ENCODE measurements at places on chromosomes 13 and 19.

DNA sequence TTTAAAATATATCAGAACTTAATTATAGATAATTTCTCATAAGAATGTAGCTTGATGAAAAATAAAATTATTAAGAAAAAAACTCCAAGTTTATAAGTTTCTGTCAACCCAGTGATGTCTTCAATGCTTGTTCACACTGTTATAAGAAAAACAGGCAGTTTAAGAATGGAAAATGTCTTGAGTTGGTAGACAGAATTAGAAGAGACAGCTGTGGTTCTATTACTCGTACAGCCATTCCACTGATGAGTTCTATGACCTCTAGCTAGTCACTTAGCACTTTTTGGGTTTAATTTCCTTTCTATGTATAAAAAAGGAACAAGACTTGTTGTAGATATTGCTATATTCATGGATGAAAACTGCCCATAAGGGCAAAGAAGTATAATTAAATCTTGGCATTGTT, 1013.1 kb upstream of the ATXN8OS start:
- no peak for DNase-seq

- no peak for DNase-seq
Measured at GRCh38 chr13:94343243-94343585, 136.3 kb downstream of the DCT start.

GRCh38 chr19:15101479-15102082, 5.6 kb upstream of the SYDE1 start:
- no peak for DNase-seq

DNA sequence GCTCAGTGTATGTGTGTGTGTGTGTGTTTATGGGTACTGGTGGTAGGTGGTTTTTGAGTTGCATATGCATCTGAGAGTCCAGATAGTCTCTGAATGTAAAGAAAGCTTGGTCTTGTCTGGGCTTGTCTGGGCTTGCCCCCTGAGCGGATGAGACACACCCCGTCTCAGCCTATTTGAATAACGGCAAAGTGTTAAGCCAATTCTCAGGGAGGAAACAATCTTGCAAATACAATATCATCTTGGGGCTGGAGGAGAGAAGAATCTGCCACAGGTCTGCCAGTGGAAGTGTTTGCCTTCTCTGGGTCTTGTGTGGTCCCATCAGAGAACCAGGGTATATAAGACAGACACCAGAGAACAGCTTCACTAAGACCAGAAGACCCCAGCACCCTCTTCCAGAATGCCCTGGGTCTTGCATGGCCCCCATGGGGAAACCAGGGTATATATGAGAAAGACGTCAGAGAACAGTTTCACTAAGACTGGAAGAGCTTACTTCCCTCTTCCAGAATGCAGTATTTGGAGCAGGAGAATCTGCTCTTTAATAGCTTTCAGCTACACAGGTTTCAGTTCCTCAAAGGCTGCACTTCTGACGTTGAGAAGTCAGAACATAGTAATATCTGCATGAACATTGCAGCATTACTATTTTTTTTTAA, 13.3 kb downstream of the CD70 start:
- DNase-seq: no peak

DNA sequence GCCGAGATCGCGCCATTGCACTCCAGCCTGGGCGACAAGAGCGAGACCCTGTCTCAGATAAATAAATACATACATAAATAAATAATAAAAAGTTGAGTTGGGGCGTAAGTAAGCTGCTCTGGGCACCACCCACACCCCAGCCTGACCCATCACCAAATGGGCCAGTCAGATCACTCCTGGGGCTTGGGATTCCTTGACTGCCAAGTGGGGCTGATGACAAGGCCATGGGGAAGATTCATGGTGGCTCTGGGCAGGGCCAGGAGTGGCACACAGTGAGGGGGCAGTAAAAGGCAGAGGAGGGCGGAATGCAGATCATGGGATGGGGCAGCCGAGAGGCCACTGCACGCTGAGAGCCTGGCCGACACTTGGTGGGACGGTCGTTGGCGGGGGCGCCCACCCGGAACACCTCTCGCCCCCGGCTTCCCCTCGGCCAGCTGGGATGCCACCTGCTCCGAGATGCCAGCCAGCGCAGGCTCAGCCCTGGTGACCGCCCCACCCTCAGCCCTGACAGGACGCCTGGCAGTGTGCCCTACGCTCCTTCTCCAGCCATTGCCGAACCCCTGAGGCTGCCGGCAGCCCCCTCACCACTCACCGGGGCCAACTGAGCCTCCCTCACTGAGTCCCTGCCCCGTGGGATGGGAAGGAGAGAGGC, 10.9 kb downstream of the ZNF653 start:
- no peak for DNase-seq

DNA sequence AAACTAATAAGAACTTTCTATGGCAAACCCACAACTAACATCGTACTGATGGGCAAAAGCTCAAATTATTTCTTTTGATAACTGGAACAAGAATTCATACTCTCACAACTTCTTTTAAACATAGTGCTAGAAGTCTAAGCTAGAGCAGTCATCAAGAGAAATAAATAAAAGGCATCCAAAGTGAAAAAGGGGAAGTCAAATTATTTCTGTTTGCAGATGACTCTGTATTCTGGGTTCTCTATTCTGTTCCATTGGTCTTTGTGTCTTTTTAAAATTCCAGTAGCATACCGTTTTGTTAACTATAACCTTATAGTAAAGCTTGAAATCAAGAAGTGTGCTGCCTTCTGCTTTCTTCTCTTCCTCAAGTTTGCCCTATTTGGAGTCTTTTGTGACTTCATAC, 1215.9 kb downstream of the UQCRFS1 start:
- no peak for DNase-seq
